ENCODE measurements at places on chromosomes 3 and 15.

GRCh38 chr3:170506556-170506955 is 79.3 kb downstream of the SLC7A14 start:
- DNase-seq, result no peak

GRCh38 chr3:17340693-17341092 is 401.7 kb downstream of the TBC1D5 start:
- DNase-seq, result no peak

DNA sequence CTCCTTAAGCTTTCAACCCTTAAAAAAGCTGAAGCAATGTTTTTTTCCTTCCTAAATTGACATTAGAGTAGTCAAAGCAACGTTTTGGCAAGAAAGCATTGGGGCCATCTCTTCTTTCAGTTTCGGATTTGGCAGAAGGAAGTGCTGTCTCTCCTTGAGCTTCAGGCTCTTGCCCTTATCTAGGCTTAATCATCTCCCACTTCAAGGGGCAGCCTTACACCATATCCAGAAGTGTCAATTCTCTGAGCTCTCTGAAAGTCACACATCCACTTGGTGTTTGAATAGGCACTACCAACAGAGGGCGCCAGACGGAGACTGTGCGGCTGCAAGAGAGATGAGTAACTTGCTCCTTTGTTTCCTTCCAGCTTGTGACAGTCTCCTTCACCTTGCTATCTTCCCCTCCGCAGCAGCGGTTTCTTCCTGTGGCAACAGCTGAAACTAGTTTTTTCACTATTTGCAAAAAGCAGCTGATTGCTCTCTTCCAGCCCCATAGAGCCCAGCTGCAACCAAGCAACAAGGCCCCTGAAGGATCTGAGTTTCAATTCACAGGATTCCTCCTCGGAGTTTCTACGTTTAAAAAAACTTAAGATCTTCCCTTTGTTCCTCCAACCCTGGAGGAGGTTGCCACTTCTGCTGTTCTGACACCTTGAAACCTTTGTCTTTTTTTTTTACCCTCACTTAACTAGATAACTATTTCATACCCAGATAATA is 147.0 kb upstream of the SLCO3A1 start:
- DNase-seq, result peak; percentile 89

- no peak for DNase-seq
Observed at GRCh38 chr3:132042681-132043080, 7.9 kb upstream of the CPNE4 start.
